ENCODE measurements at places on chromosomes 5 and 9.

DNA sequence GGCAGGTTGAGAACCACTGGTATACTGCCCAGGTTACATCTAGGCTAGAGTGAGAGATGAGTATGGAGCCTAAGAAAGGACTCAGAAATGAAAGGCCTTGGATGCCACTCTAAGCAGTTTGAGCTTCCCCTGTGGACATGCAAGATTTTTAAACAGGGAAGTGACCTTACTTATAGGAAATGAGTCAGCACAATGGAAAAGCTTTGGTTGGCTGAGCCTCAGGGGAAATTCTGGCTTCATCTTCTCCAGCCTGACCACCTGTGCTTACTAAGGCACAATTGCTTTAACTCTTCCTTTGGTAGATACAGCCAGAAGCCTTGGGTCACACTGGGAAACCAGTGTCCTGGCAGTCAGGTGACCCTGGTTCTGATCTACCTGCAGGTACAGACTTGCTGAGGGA, 380.2 kb upstream of the ZNF462 start:
- no peak for DNase-seq

GRCh38 chr9:1707291-1707690, 307.9 kb upstream of the SMARCA2 start:
- DNase-seq, result no peak

DNA sequence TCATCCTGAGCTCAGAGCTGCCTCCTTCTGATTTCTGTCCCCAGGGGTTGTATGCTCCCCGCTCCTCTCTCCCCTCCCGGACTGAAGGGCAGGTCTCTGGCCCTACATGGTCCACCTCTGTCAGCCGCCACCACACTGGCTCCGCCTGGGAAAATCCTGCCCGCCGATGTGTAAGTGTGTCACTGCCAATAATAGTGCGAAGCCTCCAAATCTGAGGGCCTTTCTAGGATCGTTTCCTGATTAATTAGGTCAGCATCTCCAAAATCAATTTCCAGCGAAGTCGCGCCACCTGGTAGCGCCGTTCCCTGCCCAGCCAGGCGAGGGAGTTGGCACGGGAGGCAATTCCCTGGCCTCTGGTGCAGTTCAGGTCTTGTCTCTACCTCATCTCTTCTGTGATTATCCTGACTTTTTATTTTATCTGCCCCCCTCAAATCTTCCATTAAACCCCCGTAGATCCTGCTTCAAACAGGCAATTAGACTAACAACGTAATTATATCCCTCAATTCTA, 73.5 kb downstream of the ZNF618 start:
- no peak for DNase-seq

GRCh38 chr9:118023644-118024043, 319.4 kb downstream of the TLR4 start:
- no peak for DNase-seq

- no peak for DNase-seq
These were observed 32.2 kb downstream of the NACC2 start for GRCh38 chr9:136062657-136063439.

GRCh38 chr9:4464911-4465513, 25.3 kb upstream of the SLC1A1 start:
- no peak for DNase-seq

DNA sequence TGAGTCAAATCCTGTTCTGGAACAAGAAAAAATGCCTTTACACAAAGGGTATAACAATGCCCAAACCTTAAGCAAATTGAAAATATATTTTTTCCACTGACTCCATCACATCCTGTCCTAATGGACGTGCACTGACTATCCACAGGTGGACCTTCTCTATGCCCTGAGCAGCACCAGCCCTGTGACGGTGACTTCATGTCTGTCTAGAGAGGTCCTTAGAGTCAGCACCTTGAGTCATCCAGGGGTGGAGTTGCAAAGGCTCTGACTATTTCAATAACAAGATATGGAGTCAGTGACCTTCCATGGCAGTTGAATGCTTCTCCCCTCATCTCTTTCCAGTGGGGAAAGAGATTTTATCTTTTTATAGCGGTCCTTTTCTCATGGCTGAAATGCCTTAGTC, 78.0 kb downstream of the YIPF5 start:
- DNase-seq, result no peak

DNA sequence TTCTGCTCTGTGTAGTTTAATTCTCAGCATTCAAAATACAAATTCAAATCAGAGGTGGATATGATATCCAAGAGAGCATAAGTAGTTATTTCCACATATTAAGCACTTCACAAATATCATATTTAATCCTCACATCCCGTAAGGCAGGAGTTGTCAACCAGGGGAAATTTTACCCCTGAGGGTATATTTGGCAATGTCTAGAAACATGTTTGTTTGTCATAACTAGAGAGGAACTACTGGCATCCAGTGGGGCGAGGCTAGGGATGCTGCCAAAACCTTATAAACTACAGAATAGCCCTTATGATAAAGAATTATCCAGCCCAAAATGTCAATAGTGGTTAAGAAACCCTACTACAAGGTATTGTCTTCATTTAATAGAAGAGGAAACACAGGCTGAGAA, 619.4 kb downstream of the SLCO4C1 start:
- DNase-seq, result no peak

- no peak for DNase-seq
These were observed 8.1 kb downstream of the FCN2 start for GRCh38 chr9:134888603-134889190.

GRCh38 chr5:136141561-136141960, 8.9 kb downstream of the SMAD5 start:
- DNase-seq, result no peak

Measured in DND-41 (cell line).